ENCODE measurements at places on chromosomes 7 and 10. TPM values are rescaled to one million over a fixed set of nuclear protein-coding genes. Genes with fewer than 3 reads are reported as not detected.

The AKR1C2 gene
- total RNA-seq, result 0.22 TPM

The ADGRA1 gene
- not detected for total RNA-seq

DNA sequence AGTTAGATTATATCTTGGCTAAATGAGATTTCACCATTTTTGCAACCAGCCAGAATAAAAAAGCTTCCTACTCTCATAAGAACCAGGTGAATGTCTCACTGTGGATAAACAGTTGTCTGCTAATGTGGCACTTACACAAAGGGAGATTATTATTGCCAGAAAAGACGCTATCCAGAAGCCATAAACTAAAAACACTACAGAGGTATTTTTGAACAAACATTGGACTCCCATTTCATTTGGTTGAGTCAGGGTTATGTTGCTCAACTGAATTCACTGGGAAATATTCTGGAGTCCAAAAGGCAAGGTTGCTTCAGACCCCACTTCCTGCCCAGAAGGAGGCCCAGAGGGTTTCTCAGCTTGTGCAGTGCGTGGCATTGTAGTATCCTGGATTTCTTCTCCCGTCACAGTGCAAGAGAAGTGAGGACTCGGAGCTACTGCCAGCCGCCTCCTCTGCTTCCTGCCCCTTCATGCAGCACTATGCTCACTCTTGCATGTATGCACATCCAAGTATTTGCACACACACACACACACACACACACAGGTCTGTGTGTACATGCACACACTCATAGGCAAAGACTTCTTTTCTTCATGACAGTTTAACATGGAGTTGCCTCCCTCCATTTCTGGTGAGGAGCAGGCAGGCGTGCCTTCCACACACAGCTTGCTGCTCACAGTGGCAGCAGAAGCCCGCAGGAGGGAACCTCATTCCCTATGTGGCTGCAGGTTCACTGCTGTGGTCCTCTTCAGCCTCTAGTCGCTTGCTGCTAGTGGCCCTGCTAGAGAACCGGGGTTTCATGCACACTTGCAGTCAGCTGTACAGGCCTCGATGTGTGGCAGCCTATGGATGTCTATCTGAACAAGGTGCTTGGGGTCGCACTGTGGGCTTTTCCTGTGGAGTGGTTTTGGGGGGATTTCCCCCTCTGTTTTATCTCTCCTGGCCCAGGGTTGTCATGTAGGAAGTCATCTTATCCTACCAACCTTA lies 10.1 kb downstream of the DENND10 start:
- peak overlapping the region; percentile 75 for H3K27ac ChIP-seq
- peaks cover 28% of the 10 kb centered on the region for H3K36me3 ChIP-seq
- no peak overlapping the region for H3K4me3 ChIP-seq
- peaks cover 9% of the 10 kb centered on the region for H3K4me1 ChIP-seq
- DNase-seq, result no peak
- H3K27me3 ChIP-seq, result no peaks in the 10 kb centered on the region

The CALHM1 gene
- not detected for total RNA-seq

The ASB10 gene
- not detected for total RNA-seq

DNA sequence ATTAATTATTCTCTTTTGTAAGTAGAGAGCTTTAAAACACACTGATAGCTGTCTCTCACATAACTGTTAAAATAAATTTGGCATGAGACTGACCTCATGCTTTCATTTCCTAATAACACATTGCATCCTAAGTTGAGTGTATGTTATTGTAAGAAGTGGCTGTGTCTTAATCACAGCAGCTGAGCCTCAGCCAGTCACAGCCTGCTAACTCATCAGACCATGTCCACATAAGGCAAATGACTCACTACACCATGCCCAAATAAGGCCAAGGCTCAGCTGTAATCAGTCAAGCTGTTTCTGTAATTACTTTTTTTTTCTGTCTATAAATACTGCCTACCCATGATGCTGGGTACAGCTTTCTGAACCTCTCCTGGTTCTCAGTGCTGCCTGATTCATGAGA lies 860.9 kb downstream of the XPNPEP1 start:
- H3K27ac ChIP-seq, result no peak overlapping the region
- H3K4me1 ChIP-seq, result no peaks in the 10 kb centered on the region
- H3K27me3 ChIP-seq, result no peaks in the 10 kb centered on the region
- H3K4me3 ChIP-seq, result no peak overlapping the region

The PLXDC2 gene
- total RNA-seq, result 0.09 TPM

GRCh38 chr7:156019776-156020565 lies 207.7 kb upstream of the SHH start:
- H3K36me3 ChIP-seq, result peaks cover 4% of the 10 kb centered on the region
- no peak overlapping the region for H3K4me3 ChIP-seq
- no peak for DNase-seq
- peaks cover 6% of the 10 kb centered on the region for H3K27me3 ChIP-seq
- H3K27ac ChIP-seq, result no peak overlapping the region

GRCh38 chr10:122659651-122660050 lies 40.0 kb downstream of the C10orf120 start:
- H3K4me3 ChIP-seq, result no peak overlapping the region
- peaks cover 28% of the 10 kb centered on the region for H3K27me3 ChIP-seq
- H3K4me1 ChIP-seq, result no peaks in the 10 kb centered on the region
- no peak for DNase-seq
- H3K36me3 ChIP-seq, result no peaks in the 10 kb centered on the region
